Motor neuron (in vitro differentiated cells): ENCODE measurements at places on chromosomes 11 and 22. TPM values are rescaled to one million over a fixed set of nuclear protein-coding genes. Genes with fewer than 3 reads are reported as not detected.

GAL3ST3 gene
- total RNA-seq, result 0.15 TPM in 1 of 2 replicates, not detected in the other

MYOD1 gene
- total RNA-seq, result 0.21 TPM in 1 of 2 replicates, not detected in the other

B3GAT1 gene
- total RNA-seq, result 23.0 and 23.9 TPM in 2 replicates

FAT3 gene
- total RNA-seq, result 0.04 and 0.73 TPM in 2 replicates

CRYBA4 gene
- total RNA-seq, result 0.38 and 0.41 TPM in 2 replicates

SCN2B gene
- total RNA-seq, result 0.16 and 0.20 TPM in 2 replicates

MUC6 gene
- total RNA-seq, result 0.14 and 0.37 TPM in 2 replicates

KIAA1671 gene
- 8.5 and 8.6 TPM in 2 replicates for total RNA-seq

CEND1 gene
- 13.0 TPM in 2 replicates for total RNA-seq

CYTH4 gene
- total RNA-seq, result 0.50 and 0.67 TPM in 2 replicates

KDM4E gene
- total RNA-seq, result 0.28 and 0.34 TPM in 2 replicates

ZNRF3 gene
- 7.2 and 7.6 TPM in 2 replicates for total RNA-seq

MPPED2 gene
- 12.0 and 12.5 TPM in 2 replicates for total RNA-seq

CRYBB3 gene
- not detected in 2 replicates for total RNA-seq
